Endothelial cell (in vitro differentiated cells): ENCODE measurements at places on chromosomes 3 and 15.

DNA sequence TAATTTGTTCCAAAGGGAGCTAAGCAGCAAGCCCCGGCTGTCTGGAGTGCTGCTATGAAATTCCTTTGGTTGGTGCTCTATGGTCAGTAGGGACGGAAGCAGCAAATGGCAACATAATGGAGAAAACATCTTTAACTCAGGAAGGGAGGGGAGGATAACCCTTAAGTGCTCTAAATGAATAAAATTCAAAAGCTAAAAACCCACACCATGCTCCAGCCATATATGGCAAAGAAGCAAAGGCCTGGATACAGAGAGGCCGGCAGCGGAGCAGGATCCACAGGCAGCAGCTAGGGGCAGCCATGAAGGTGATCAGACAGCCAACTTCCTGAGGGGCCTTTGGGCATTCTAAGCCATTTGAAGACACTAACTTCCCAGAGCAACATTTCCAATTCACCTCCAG is 38.9 kb downstream of the IL17RD start:
- no peak for DNase-seq

- no peak for DNase-seq
Measured at GRCh38 chr15:31077941-31078340, 23.6 kb downstream of the TRPM1 start.

GRCh38 chr3:114338651-114339357 is 45.0 kb downstream of the TIGIT start:
- DNase-seq, result no peak

GRCh38 chr3:141336672-141337522 is 31.4 kb upstream of the ZBTB38 start:
- DNase-seq, result no peak

DNA sequence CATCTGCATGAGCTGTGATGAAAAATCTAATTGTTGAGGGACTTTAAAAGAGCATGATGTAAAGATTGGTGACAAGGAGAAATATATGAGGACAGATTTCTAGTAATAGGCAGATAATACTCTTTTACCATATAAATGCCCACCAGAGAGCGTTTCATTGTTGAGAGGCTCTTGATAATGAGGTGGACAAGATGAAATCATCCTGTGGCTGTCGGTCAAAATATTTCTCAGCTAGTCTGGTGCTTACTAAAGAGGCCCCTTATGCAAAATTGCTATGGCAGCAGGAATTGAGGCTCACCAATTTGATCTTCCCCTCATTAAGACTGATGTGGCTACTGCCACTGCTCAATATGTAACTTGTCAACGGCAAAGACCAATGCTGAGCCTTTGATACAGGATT is 225.0 kb upstream of the RASGRP1 start:
- no peak for DNase-seq

DNA sequence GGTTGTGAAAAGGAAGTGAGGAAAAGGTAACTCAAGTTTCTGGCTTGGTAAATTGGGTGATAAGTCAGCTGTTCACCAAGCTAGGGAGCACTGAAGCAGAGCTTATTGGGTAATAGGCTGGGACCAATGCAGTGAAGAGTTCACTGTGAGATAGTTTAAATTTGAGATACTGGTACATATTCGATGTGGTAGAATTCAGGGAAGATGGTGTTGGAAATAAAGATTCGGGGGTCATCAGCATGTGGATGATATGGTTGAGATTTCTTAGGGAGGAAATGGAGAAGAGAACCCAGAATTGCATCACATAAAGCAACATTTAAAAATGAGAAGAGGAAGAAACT is 16.9 kb downstream of the MME start:
- no peak for DNase-seq

DNA sequence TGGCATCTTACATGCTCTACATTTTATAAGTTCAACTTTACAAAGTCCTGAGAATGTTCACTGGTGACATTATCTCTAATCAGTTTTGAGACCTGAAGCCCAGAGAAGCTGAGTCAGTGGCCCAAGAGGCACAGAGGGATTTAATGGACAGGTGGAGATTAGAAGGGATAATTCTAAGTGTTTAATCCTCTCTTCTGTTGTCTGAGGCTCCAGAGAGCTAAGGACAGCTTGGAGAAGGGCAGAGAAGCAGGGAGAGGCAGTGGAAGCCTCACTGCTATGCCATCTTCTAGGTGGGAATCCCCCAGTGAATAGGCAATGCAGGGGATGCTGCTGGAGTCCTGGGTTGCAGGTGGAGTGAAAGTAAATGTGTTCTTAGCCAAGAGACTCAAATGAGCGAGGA is 369.4 kb upstream of the SLCO3A1 start:
- DNase-seq, result no peak

DNA sequence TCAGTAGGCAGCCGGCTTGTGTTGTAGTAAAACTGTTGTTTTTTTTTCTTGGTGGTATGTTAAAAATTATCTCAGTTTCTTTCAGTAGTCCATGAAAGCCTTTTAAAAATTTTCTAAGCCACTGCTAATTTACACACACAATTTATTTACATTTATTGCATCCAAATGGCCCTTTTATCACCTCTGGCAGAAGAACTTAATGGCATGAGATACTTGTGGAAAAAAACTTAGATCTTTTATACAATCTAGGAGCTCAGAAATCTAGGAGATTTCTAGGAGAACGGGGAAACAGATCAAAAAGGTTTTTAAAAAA is 1.4 kb downstream of the PPP2R3A start:
- DNase-seq, result no peak

DNA sequence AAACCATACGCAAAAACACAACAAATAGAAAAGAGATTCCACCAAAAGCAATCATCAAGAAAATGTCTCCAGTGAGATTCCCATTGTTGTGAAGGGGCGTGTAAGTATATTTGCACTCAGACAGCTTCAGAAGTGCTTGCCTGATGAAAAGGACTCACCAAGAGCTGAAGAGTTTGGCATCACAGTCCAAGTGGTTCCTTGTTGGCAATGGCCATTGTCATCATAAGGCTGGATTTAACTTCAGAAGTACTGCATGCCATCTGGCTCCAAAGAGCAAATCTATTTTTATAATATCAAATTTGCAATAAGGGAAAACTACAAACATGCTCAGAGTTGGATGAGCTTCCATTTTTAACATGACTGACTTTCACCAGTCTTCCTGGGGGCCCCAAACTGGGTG is 505.3 kb upstream of the NR2F2 start:
- no peak for DNase-seq

DNA sequence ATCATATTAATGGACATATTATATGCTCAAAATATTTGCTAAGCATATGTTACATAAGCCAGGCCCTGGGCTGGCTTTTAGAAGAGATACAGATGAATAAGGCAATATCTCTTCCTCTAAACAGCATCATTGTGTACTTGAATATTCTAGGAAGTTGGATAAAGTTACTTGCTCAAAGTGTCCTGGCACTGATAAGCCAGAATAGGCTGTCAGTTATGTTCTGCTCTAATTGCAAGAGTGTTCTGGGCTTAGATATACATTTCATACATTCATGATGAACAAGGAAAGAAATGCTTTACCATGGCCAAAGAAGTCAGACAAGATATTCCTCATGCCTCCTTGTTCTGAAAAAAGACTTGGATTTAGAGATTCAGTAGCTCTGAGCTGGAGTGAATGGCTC is 40.7 kb downstream of the KBTBD12 start:
- no peak for DNase-seq

GRCh38 chr15:96838081-96838480 is 507.6 kb downstream of the NR2F2 start:
- DNase-seq, result no peak

DNA sequence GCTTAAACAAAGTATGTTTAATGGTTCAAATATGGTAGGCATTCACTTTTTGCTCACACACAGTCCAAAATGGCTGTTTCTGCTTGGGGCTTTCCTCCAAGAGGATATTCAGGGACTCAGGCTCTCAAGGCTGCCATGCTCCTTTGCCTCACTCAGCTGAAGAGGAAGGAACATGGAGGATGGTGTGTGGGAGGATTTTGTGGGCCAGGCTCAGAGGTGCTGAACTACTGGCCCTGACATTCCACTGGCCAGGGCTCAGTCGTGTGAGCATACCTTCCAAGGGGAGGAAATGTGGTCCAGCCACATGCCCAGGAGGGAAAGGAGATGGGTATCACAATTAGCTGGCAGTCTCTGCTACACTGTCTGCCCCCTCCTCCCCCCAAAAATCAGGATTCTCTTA is 8.7 kb downstream of the PXYLP1 start:
- DNase-seq, result no peak

DNA sequence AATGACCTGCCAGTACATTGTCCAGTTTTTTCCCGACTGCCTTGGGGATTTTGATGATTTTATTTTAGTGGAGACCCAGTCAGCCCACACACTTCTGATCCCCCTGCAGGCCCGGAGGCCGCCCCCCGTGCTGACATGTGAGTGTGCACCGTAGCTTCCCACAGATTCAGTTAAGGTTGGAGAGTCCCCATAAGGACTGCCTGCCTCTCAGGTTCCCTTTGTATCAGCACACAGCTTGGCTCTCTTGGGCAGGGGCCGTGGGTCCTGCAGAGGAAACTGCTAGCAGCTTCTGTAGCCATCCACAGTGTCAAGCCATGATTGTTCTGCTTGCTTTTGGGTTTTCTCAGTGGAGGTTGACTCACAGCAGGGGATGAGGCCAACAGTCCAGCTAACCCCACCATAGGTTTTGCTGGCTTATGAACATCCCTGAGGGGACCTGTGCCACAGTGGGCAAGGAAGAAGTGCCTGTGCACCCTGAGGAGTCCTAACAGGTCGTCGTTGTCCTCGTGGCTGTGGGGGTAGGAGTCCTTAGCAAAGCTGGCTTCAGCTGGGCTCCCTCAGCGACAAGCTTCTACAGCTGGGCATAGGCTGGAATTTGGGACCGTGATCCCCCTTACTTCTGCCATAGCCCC is 46.4 kb downstream of the DLEC1 start:
- DNase-seq, result no peak

DNA sequence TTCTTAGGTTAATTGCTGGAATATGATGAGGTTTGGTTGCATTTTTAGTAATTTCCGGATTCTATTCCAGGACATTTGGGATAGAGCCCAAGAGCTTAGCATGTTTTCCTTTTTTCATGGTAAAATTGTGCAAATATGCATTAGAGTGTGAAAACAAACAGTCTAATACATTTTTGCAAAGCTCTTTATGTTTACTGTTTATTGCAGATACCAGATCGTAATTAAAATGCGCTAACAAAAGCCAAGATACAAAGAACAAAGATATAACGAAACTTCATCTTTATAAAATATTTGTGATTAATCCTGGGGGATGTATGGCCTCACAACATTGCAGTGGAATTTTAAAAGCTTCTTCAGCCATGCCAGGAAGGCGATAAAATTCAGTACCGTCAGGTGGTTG is 94.5 kb upstream of the TBC1D5 start:
- no peak for DNase-seq

DNA sequence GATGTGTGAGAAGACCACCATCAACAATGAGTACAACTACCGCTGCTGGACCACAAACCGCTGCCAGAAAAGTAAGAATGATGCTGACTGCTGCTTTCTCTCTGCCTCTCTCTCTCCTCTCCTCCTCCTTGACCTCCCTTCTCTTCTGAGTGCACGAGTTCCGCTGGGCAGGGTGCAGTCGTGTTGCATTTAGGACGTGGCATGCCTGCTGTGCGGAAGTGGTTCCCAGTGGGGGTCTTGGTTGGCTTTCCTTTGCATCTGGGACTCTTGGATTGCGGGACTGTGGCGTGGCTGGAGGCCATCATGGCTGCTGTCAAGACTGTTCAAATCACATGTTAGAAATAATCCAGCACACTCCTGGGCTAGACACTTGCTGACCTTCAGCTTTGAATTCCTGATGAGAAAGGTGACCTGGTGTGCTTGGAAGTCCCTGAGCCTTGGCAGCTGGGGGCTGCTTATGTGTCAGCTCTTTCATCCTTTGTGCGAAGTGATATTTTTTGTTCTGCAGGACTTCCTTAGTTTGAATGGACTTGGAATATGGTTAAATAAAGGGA is 59.8 kb downstream of the IGF1R start:
- no peak for DNase-seq

GRCh38 chr3:59753808-59754450 is 704.1 kb upstream of the CFAP20DC start:
- DNase-seq, result no peak

DNA sequence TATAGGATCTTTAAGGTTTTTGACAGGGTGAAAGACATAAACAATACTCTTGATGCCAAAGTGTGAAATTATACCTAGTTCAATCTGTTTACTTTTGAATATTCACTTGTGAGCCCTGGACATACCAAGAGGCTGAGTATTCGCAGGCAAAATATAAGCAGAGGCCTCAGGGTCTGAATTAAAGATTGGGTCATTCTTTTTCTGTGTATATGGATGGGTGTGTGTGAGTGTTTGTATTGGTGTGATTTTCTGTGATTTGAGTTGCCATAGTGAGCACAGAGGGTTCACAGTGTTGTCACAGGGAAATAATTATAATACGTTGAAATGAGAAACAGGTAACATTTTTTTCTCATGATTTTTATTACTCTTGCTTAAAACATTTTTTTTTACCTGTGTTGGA is 770.7 kb upstream of the ALCAM start:
- DNase-seq, result no peak

- no peak for DNase-seq
Measured at GRCh38 chr3:65291448-65292125, 603.8 kb upstream of the ADAMTS9 start.

DNA sequence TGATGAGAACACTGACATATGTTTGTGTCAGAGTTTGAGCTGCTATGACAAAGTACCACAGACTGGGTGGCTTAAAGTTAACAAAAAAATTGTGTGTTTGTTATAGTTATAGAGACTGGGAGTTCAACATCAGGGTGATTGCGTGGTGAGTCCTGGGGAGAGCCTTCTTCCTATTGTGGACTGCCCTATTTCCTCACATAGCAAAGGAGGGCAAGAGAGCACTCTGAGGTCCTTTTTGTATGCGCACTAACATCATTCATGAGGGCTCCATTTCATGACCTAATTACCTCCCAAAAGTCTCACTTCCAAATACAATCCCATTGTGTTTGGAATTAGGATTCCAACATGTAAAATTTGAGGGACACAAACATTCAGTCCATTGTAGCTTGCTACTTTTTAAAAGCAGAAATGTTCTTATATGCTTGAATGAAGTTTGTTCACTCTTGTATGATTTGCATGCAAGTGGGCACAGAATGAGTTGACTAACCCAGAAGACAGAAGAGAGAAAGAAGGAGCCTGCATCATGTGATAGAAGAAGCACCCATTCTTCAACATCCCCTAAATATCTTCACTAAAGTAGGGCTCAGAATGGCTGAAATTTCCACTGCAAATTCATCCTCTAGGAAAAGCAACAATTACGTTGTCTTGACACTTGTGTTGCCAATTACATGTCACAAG is 18.9 kb upstream of the ALCAM start:
- DNase-seq, result no peak

GRCh38 chr15:101039461-101039860 is 120.3 kb downstream of the LRRK1 start:
- DNase-seq, result no peak

GRCh38 chr3:104438706-104439105 is 928.0 kb upstream of the ALCAM start:
- no peak for DNase-seq

GRCh38 chr3:20406611-20407011 is 220.6 kb upstream of the SGO1 start:
- DNase-seq, result no peak
